ENCODE measurements at places on chromosomes 11 and 22.

- peak; percentile 33 for DNase-seq
Measured at GRCh38 chr22:39419096-39419495, 19.5 kb downstream of the TAB1 start.

GRCh38 chr11:122816761-122817520 is 21.4 kb upstream of the CRTAM start:
- no peak for DNase-seq

DNA sequence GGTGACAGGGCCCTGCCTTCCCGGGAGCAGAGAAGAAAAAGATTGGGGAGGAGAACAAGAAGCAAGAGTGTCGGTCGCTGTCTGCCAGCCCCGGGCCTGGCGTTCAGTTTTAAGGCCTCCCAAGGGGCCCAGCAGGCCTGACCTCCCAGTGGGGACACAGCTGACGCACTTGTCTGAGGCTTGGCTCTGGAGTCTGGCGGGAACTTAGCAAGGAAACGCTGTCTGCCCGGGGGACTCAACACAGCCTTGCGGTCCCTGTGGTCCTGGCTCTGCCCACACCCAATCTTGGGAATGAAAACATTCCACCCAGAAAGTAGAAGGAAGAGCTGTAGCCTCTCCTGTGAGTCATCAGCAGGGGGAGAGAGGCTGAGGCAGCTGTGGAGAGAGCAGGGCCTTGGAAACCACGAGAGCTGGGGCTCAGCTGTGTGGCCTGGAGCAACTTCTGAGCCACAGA is 54.4 kb downstream of the TRAF6 start:
- no peak for DNase-seq

- no peak for DNase-seq
Measured at GRCh38 chr11:116776522-116776984, 3.8 kb upstream of the BUD13 start.

DNA sequence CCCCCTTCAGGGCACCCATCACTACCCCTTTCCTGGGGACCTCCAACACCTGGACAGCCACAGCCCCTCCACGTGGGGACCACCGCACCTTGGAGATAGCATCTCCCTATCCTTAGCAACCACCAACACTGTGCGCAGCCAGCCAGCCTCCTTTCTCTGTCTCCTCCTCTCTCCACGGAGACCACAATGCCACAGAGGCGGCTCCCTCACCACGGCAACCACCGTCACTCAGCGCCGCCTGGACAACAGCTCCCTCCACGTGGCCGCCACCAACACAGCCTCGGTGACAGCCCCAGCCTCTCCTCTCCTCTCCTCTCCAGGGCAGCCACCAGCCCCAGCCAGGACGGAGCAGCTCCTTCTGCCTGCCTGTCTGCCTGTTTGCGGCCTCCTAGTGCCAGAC is 10.5 kb downstream of the ELFN2 start:
- DNase-seq = no peak

GRCh38 chr11:88174709-88175568 is at the start of gene RAB38:
TSS of gene RAB38 (minus strand) at chr11:88175443. CDS start at chr11:88175384, 59 bp downstream.
- no peak for DNase-seq

GRCh38 chr22:38921120-38921519 is 36.3 kb upstream of the APOBEC3A start:
- DNase-seq = no peak

DNA sequence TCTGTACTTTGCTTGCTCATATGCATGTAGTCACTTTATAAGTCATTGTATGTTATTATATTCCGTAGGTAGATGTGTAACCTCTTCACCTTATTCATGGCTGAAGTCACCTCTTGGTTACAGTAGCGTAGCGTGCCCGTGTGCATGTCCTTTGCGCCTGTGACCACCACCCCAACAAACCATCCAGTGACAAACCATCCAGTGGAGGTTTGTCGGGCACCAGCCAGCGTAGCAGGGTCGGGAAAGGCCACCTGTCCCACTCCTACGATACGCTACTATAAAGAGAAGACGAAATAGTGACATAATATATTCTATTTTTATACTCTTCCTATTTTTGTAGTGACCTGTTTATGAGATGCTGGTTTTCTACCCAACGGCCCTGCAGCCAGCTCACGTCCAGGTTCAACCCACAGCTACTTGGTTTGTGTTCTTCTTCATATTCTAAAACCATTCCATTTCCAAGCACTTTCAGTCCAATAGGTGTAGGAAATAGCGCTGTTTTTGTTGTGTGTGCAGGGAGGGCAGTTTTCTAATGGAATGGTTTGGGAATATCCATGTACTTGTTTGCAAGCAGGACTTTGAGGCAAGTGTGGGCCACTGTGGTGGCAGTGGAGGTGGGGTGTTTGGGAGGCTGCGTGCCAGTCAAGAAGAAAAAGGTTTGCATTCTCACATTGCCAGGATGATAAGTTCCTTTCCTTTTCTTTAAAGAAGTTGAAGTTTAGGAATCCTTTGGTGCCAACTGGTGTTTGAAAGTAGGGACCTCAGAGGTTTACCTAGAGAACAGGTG is 11.1 kb downstream of the CCND1 start:
- DNase-seq = no peak

DNA sequence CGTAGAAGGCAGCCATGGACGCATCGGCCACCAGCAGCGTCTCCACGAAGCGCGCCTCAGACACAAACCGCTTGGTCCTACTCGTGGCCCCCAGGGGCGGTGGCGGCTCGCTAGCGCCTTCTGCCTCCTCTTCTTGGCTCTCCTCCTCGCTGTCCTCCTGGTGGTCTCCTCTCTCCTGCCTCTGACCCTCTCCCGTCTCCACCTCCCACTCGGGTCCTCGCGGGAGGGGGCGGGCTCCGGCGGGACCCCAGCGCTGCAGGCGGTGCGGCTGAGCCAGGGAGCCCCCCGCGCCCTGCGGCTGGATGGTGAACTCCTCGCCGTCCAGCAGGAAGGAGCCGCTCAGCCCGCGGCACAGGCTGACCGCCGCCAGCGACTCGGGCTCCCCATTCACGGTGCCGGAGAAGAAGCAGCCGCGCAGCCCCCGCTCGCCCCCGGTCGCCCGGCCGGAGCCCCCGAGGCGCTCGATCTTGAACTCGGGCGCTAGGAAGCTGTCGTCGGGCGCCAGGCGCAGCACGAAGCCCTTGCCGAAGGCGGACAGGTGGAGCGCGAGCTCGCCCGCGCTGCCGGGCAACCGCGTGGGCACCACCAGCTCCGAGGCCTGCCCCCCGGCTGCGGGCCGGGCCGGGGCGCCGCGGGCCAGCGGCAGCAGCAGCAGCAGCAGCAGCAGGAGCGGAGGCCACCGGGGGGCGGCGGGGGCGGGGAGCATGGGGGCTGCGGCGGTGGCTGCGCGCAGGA is 661 bp downstream of the ADAMTS8 start:
- no peak for DNase-seq

DNA sequence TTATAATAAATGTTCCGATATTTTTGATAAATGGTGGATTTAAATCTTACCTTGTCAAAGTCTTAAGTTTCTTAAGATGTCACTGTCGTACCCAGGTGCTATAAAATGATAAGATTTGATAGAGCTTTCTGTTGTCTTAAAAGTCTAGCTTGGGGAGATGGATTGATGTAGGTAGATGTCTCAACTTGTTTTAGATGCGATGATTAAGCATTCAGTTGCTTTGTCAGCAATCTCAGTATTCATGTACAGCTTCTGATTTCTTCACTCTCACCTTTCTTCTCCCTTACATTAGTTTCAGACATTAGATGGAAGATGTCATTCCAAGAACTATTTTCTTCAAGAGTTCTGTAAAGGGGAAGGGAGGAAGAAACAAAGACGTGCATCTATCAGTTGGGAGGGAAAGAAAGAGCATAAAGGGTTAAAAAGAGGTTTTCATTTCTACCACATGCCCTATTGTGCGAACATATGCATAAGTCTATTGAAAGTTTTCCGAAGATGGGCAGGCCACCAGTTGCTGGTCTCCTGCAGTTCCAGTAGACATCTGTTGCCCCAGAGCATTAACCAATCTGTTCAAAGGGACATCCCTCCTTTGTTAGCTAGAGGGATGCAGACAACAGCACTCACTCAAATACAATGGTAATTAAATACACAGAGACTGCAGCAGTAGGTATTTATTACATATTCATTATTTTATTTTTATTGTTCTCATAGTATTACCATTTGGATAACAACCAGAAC is 38.4 kb downstream of the ZC3H12C start:
- DNase-seq = no peak

- DNase-seq = no peak
Measured at GRCh38 chr11:109405671-109406070, 16.3 kb upstream of the C11orf87 start.

DNA sequence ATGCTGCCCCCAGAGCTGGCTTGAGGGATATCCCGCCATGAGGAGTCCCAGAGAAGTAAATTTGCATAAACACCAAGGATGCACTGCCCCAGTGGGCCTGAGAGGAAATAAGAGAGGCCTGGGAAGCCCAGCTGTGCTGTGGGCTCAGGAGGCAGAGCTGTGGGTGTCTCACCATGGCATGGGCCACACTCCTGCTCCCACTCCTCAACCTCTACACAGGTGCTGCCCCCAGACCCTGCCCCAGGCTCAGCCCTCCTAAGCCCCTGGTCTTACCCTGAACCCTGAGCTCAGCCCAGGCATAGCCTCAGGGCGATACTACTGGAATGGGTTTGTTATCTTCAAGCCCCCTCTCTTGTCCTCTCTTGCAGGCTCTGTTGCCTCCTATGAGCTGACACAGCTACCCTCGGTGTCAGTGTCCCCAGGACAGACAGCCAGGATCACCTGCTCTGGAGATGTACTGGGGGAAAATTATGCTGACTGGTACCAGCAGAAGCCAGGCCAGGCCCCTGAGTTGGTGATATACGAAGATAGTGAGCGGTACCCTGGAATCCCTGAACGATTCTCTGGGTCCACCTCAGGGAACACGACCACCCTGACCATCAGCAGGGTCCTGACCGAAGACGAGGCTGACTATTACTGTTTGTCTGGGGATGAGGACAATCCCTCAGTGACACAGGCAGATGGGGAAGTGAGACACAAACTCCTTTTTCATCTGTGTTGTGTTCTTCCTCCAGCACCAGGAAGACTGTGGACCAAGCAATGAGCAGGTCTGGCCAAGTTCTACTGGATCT is 59.9 kb downstream of the GGTLC2 start:
- DNase-seq = no peak

GRCh38 chr11:112156153-112156955 is 7.5 kb downstream of the IL18 start:
- no peak for DNase-seq
